ENCODE measurements at places on chromosomes 3 and 15.

- peak; percentile 58 for DNase-seq
Measured at GRCh38 chr3:157475921-157476414, 27.2 kb downstream of the VEPH1 start.

DNA sequence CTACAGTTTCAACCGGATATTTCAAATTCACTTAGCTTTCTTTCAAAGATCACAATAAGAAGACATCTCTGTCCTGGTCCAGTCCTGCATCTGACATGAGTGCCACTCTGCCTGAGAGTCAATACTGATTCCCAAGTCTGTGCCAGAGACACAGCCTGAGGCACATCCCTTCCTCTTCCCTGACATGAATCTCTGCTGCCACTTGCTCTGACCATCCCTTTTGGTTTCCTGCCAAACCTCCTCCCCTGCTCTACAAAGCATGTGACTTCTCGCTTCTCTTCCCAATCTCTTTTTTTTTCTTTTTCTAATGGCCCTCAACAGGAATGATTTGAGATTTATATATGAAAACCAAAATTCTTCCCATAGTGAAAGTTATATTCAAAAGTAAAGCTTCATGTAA lies 117.9 kb downstream of the MECOM start:
- DNase-seq, result no peak

GRCh38 chr3:81540787-81541186 lies 220.7 kb downstream of the GBE1 start:
- no peak for DNase-seq

- DNase-seq, result no peak
Measured at GRCh38 chr3:123971406-123971805, 10.4 kb upstream of the CCDC14 start.

GRCh38 chr3:173762501-173762900 lies 365.0 kb downstream of the NLGN1 start:
- no peak for DNase-seq

DNA sequence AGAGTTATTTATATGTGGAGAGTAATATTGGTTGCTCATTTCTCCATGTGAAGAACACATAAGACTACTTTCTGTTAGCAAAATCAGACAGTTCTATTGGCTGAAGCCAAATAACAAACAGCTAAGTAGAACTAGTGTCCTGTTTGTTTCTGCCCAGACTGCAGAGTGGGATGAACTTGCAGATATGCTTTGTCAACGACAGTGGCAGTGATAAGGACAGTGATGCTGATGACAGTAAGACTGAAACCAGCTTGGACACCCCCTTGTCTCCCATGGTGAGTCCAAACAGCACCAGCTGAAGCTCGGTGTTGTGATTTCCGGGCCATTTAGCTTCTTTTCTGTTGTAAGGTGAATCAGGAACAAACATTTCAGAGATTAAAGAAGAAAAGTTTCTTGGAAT lies 102.6 kb upstream of the IL12A start:
- no peak for DNase-seq

GRCh38 chr3:189776149-189776824 lies 145.1 kb downstream of the TP63 start:
- DNase-seq, result no peak

- no peak for DNase-seq
Measured at GRCh38 chr3:127036209-127037020, 53.5 kb downstream of the PLXNA1 start.

- DNase-seq, result no peak
Measured at GRCh38 chr15:66702787-66703539, 927 bp downstream of the SMAD6 start.

GRCh38 chr3:52404391-52404790 lies 40.5 kb downstream of the SEMA3G start:
- no peak for DNase-seq

DNA sequence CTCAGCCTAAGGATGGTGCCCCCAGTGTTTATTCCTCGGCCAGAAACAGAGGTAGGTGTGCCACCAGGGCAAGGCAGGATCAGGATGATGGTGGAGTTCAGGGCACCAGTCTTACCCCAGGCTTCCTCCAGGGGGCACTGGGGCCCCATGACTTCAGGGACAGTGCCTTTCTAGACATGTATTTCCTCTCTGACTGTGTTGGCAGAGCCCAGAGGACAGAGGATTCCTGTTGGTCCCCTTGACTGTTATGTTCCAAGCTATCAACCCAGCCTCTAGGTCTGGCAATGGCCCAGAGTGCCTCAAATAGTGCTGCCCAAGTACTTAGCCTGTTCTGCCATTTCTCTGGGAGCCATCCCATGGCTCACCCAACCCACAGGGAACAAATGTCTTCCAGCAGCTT lies 2.8 kb downstream of the HEMK1 start:
- DNase-seq, result peak; percentile 57

DNA sequence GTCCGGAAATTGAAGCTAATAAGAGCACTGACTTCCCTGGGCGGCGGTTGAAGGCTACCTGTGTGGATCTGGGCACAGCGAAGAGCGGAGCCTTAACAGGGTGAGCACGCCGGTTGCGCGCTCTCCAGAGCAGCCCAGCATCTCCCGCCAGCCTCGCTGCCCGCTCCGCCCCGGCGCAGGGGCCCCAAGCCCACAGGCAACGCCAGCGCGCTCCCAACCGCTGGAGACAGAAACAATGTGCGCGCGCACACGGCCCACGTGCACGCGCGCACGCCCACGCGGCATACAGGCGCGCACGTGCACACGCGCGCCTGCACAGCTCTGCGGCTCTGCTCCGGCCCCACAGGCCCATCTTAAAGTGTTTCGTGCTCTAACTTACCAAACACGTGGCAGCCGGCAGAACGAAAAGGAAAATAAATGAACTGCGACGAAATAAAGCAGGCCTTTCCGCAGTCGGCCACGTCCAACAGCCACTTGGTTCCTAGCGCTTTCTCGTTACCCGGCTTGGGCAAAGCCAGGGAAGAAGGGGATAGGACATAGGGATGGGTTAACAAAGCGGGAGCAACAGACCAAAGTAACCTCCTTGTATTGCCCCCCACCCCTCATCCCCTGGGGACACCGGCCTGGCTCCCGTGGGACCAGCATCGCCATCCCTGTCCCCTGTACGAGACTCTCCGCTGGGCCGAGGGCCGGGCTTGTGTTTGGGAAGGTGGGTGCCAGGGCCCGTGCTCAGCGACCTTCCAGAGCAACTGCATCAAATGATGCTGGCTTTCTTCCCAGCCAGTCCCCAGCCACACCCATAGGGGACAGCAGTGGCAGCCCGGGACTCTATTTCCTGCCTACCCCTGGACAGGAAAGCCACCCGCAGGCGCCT lies 203.7 kb downstream of the ABHD5 start:
- DNase-seq, result peak; percentile 67

- no peak for DNase-seq
Measured at GRCh38 chr3:63674586-63674985, 22.1 kb downstream of the SNTN start.

GRCh38 chr3:146975032-146975431 lies 369.9 kb upstream of the PLSCR5 start:
- DNase-seq, result no peak

DNA sequence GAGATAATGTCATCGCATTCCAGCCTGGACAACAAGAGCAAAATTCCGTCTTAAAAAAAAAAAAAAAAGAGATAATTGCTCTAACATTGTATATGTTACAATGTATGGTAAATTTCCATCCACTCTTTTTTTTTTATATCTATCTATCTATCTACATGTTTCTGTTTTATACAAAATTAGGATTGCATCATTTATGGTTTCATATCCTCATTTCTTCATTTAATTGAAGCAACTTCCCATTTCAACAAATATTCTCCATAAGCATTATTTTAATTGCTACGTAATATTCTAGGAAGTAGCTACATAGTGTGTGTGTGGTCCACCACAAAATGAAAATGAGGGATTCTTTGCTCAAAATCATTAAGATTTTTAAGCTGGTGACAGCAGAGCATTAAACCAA lies 18.4 kb downstream of the RBP1 start:
- DNase-seq, result no peak

DNA sequence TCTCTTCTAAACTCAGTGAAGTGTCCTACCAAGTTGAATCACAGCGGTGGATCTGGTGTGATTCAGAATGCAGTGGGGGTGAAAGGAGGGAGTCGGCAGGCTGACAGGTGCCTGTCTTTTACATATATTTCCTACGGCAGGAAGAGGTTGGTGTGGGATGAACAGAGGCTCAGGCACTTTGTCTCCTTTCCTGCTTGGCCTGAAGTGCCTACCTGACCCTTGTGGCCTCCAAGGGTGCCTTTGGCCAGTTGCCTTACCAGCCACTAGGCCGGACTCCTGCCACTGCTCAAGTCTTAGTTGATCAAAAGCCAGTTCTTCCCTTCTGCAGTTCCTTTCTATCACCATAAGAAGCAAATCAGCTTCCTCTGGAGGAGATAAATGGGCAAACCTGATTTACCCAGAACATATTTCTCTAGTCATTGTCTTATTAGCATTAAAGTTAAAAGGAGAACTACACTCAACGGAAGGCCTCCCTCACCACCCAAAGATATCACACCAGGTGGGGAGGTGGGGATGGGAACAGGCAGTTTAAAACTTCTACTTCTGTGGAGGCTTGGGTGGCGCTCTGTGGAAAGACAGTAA lies 52.1 kb downstream of the CRTC3 start:
- DNase-seq, result no peak

DNA sequence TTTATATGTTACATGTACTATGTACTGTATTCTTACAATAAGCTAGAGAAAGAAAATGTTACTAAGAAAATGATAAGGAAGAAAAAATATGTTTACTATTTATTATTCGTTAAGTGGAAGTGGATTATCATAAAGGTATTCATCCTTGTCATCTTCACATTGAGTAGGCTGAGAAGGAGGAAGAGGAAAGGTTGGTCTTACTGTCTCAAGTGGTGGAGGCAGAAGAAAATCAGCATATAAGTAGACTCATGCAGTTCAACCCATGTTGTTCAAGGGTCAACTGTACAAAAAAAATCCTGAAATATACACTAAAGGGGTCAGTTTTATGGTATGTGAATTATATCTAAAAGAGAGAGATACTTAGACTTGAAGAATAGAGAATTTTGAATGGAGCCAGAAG lies 5.7 kb downstream of the HMG20A start:
- DNase-seq, result no peak

DNA sequence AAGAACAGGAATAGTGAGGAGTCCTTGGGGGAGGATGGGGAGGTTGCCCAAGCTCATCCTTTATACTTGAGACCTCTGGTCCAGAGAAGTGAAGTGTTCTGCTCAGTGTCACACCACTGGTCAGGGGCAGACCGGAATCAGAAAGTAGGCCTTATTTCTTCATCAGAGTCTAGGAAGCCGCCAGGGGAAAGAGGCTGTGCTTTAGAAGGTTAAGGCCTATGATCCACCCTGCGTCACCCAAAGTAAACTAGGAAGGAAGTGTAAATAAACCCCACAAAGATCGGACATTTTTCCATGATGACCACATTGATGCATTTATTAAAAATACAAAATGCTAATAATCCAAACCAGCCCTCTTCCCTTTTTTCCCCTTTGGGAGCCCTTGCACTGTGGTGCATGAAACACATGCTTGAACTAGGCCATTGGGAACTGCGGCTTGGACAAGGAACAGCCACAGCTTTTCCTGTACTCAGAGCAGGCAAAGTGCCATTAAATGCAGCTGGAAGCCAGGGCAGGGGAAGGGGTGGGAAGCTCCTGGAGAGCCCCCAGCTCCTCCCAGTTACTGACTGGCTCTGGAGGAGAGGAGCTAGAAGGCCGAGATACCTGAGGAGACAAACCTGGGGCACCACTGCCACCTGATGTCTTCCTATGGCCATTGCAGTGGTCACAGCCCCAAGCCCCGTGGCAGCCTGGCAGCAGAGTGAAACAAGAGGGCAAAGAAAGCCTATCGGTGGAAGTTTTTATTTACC lies 37.0 kb downstream of the CDC25A start:
- peak; percentile 84 for DNase-seq

- DNase-seq, result no peak
Measured at GRCh38 chr3:151218136-151218535, 15.1 kb upstream of the GPR171 start.

GRCh38 chr3:172355836-172356235 lies 92.4 kb downstream of the GHSR start:
- DNase-seq, result peak; percentile 98

GRCh38 chr3:195754906-195755305 lies 34.1 kb downstream of the MUC20 start:
- DNase-seq, result no peak

- DNase-seq, result no peak
Measured at GRCh38 chr3:68121287-68121686, 466.9 kb upstream of the SUCLG2 start.

DNA sequence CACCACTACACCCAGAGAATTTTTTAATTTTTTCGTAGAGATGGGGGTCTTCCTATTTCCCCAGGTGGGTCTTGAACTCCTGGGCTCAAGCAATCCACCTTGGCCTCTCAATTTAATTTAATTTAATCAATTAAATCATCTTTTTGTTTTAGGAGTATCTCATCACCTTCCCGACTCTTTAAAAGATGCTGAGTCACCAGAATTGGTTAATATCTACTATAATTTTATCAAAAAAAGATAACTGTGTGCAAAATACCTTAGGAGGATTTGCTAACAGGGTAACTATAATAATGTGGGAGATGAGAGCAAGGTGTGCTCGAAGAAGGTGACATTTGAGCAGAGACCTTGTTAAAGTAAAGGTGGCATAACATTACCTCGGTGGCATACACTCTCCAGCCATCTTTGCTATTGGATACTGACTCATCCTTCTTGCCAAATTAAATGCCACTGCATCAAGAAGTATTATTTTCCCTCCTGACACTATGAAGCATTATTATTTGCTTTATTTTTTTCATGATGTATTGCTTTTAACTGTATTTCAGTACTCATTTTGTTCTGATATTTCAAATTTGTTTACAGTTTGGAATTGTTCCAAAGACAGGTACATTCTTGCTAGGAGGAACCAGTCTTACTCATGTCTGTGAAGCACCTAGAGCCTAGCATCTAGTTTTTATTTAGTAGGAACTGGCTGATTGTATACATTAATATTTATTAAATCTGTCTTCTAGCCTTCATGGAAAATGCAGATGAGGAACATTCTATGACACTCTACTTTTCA lies 200.7 kb downstream of the MBNL1 start:
- DNase-seq, result no peak

DNA sequence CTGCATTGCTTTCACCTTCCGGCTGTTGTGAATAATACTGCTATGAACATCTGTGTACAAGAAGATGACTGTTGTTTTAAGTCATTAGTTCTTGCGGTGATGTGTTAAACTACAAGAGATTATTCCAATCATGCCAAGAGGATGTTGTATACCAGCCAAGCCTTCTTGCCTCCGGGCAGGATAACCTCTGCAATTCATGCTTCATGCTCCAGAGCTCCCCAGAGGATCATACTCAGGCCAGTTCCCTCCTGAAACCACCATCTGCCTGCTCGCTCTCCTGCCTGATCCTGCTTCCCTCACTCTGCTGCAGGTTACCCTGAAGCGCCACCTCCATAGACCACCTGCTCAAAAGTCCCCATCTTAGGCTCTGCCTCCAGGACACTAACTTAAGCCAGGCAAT lies 187.1 kb upstream of the PROK2 start:
- DNase-seq, result no peak

- DNase-seq, result no peak
Measured at GRCh38 chr3:121677141-121677540, 16.4 kb upstream of the HCLS1 start.

GRCh38 chr3:124777762-124778470 lies 47.7 kb downstream of the UMPS start:
- no peak for DNase-seq
